Placental pericyte (primary cell): ENCODE measurements at places on chromosomes 13 and 19. TPM values are rescaled to one million over a fixed set of nuclear protein-coding genes. Genes with fewer than 3 reads are reported as not detected.

Gene CATSPERD
- not detected in 2 replicates for total RNA-seq

Gene PSG1
- total RNA-seq, result 0.43 and 0.44 TPM in 2 replicates

Gene SERP2
- 1.5 and 3.4 TPM in 2 replicates for total RNA-seq

Gene ZNF570
- 6.3 and 8.4 TPM in 2 replicates for total RNA-seq

Gene PCDH20
- 0.14 TPM in 1 of 2 replicates, not detected in the other for total RNA-seq
